GM23248 (cell line): ENCODE measurements at places on chromosomes 12 and 14. TPM values are rescaled to one million over a fixed set of nuclear protein-coding genes. Genes with fewer than 3 reads are reported as not detected.
A peak's percentile ranks its signal among the peaks of the same experiment; 100 is the strongest.

- DNase-seq = no peak
Observed at GRCh38 chr12:106541201-106541600, 41.6 kb upstream of the RFX4 start.

GRCh38 chr14:88882236-88882635 lies 57.8 kb downstream of the TTC8 start:
- DNase-seq = no peak

GRCh38 chr14:85519661-85520305 lies 10.2 kb upstream of the FLRT2 start:
- no peak for DNase-seq

DNA sequence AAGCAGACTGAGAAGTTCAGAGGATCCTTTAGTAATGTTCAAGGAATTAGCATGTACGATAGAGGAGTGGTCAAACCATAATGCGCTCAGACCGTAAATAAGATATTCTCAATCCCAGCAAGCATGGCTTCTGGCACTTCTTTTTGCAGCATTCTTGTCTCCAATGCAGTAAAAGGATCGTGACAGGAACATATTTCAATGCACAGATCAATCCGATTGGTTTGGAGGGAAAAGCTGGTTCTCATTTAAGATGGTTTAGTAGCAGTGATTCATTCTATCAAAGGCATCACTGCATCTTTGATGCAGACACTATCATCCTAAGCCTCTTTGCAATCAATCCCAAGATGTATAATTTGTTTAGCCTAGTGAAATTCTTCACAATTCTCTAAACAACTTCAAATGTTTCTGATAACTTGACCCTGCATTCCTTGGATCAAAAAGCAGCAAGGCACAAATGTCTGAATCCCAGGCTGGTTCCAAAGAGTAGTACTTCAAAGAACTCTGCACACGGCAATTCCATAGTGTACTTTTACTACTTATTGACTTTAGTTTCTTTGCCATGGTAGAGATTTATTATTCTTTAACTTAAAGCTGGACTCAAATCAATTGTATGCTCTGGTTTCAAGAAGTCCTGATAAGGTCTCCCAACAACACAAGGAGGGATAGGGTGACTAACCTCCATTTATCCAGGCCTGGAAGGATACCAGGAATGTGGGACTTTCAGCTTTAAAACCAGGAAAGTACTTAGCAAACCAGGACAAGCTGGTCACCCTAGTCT lies 96.8 kb upstream of the MDM1 start:
- DNase-seq = peak; percentile 58

DNA sequence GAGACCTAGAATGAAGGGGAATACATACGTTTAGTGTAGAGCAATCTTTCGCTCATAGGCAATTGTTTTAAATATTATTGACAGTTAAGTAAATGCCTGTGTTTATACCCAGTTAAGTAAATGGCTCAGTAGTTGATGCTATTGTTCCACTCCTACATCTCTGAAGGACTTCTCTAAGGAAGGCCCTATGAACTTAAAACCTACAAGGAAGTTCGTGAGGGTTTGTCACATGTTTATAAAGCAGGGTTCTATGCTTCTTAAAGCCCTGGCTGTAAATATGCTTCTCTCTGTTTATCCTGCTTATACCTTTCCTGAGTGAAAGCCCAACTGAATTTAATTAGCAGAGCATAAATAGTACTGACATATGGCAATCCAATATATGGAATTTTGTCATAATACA lies 282.1 kb upstream of the NPAS3 start:
- no peak for DNase-seq

ACVRL1 gene
- 18.9 and 19.1 TPM in 2 replicates for polyA plus RNA-seq

SERPINA4 gene
- not detected in 2 replicates for polyA plus RNA-seq
